ENCODE measurements at places on chromosomes 4 and X.

GRCh38 chr4:5783486-5783885 is 72.5 kb downstream of the EVC start:
- peak; percentile 52 for DNase-seq

DNA sequence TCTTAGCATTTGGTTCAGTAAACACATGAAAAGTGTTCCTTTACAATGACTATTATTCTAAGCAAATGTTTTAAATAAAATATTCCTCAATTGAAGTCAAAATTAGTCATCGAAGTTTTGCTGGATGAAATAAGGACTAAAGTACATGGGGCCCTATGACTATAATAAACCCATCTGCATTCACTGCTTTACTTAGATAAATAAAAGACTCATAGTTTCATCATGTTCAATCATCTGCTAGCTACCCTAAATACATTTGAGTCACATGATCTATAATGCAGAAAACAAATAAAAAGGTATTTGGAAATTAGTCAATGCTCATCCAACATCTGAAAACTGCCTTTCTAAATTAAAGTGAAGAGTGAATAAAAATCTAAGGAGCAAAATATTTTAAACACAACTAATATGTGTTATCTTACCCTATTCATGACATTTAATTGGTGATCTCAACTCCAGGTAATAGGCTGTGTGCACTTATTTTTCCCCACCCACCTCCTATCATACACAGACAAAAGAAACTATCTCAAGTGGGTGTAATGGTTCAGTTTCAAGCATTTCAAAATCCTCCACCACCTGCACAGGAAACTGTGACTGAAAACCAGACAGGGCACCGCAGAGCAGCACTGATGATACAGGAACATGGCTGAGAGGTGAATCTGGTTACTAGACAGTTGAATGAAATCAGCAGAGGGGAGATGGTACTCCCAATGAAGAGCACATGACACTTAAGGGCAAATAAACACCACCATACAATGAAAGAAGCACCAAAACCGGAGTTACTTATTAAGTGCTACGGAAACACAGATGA is 78.6 kb downstream of the CAMK2D start:
- DNase-seq, result no peak

DNA sequence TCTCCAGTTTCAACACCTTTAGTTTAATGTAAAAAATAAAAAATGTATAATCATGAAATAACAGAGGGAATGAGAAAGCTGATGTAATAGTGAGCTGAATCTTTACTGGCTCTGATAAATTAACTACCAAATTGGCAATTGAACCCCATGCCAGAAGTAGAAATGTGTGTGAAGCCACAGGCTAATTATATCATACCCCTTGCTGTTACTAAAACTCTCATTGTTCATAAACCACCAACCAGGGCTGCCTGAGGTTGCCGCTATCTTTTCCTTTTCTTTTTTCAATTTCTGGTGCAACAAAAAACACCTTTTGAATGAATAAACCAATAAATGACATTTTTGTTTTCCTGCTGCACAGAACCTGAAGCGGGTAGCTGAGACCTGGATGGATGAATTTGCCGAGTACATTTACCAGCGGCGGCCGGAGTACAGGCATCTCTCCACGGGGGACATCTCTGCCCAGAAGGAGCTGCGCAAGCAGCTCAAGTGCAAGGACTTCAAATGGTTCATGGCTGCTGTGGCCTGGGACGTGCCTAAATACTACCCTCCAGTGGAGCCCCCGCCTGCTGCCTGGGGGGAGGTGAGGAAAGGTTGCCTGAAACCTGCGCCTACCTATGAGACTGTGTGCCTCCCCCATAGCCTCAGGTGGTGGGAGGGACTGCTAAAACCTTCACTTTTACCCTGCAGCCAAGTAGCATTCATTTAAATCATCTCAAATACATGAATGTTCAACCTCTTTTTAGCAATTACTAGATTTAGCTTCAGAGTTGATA is 216.7 kb upstream of the GALNT7 start:
- DNase-seq, result no peak

GRCh38 chrX:10054396-10054795 is 87.2 kb downstream of the CLDN34 start:
- DNase-seq, result no peak

- DNase-seq, result no peak
These were observed 45.2 kb upstream of the CLCN4 start for GRCh38 chrX:10111364-10112148.

GRCh38 chrX:45760187-45760742 is 559.6 kb upstream of the DIPK2B start:
- no peak for DNase-seq

- no peak for DNase-seq
These were observed 31.6 kb upstream of the DDX3X start for GRCh38 chrX:41302370-41302769.

DNA sequence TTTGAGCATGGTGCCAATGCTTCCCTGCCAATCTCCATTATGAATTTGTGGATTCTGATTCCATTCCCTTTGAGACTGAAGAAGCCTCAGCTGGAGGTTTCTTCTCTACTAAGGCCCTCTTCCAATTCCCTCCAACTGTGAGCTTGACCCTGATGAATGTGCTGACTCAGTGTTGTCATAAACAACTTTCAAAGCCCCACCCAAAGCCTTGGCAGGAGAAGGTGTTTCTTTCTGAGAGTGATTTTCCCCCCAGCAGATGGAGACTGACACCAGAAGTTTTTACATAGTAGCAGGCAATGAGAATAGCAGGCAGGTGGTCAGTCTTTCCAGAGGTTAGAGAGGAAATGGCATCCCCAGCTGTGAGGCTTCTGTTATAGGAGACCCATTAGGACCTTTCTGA is 53.1 kb downstream of the OCRL start:
- DNase-seq, result no peak

DNA sequence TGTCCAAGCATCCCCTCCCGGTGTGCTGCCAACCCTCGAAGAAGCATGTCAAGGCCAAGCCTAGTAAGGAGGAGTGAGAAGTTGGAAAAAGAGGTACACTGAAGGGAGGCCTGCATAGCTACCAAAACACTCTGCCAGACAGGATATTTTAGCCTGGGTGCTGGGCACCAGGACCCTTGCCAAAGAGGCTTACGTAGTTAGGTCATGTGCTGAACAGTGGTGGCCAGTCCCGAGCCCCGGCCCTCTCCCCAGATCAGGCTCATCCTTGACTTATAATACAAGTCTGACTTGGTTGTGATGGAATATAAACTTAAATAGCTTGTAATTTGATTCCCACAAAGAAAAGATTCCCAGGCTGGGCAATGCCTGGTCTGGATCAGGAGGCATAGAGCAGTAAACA is 149.3 kb downstream of the ARHGEF9 start:
- no peak for DNase-seq

GRCh38 chr4:3630136-3630597 is 97.9 kb upstream of the LRPAP1 start:
- DNase-seq, result no peak

- DNase-seq, result no peak
These were observed 60.3 kb upstream of the PPP2R3B start for GRCh38 chrX:447052-447451.

- no peak for DNase-seq
These were observed 133.1 kb downstream of the CORIN start for GRCh38 chr4:47704693-47705325.
